Thoracic aorta (tissue), 2 donors: ENCODE measurements at places on chromosomes 6 and 20. TPM values are rescaled to one million over a fixed set of nuclear protein-coding genes. Genes with fewer than 3 reads are reported as not detected.

TRIM38 gene
- 19.5 TPM for total RNA-seq

ABRACL gene
- 21.8 TPM for total RNA-seq

DNMT3B gene
- total RNA-seq, result 0.81 TPM

HLA-DRA gene
- 244 TPM for total RNA-seq

ARG1 gene
- total RNA-seq, result 1.1 TPM

HLA-DQB1 gene
- total RNA-seq, result 11.1 TPM

DNA sequence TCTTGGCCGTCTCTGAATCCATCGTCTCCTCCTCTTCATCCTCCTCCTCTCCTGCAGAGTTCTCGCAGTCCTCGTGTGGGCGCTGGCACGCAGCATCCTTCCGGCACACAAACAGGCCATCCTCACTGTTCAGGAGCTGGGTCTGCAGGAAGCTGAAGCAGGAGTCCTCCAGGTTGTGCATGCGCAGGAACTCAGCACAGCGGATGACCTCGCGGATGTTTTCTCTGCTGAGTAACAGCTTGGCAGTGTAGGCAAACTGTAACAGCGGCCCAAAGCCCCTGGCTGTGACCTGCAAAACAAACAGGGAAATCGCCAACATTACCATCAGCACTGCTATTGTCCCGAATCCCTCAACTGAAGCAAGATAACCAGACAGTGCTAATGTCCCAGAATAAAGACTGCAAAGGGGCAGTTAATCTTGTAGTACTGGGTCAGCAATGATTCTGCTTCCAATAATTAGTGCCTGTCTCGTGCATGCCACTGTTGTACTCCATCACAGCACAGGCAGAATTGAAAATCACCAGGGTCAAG lies 57.4 kb downstream of the GJA10 start:
- H3K4me3 ChIP-seq, result no peak overlapping the region
- no peak overlapping the region for H3K27ac ChIP-seq
- H3K36me3 ChIP-seq, result no peaks in the 10 kb centered on the region
- no peaks in the 10 kb centered on the region for H3K4me1 ChIP-seq

DNA sequence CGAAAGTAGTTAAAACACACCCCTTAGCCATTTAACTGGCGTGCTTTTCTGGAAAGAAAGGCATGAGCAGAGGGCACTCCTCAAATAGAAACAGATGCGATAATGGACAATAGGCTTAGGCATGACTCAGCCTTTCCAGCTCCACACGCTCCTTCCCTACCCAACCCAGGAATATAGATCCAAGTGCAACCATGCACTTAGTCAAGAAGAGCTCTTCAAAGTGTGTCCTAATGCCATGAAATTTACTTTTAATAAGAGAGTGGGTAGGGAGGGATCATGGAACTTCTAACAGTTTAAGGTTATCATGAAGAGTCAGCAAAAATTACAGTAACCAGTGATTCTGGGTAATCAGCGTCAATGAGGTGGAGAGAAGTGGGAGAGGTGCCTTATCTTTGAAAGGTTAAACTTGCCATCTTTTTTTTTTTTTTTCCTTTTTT lies 2.4 kb upstream of the EFHC1 start:
- H3K27me3 ChIP-seq, result no peaks in the 10 kb centered on the region
- no peak overlapping the region for H3K4me3 ChIP-seq
- H3K27ac ChIP-seq, result peak overlapping the region; percentile 8
- peaks cover 30% of the 10 kb centered on the region for H3K4me1 ChIP-seq
- no peaks in the 10 kb centered on the region for H3K36me3 ChIP-seq
- DNase-seq, result no peak

- no peak overlapping the region for H3K4me3 ChIP-seq
- no peaks in the 10 kb centered on the region for H3K27me3 ChIP-seq
- no peaks in the 10 kb centered on the region for H3K4me1 ChIP-seq
- H3K36me3 ChIP-seq, result peaks cover 7% of the 10 kb centered on the region
- H3K27ac ChIP-seq, result no peak overlapping the region
Measured at GRCh38 chr20:16321291-16321690, 252.0 kb downstream of the KIF16B start.

GRCh38 chr20:22368235-22368634 lies 216.1 kb downstream of the FOXA2 start:
- H3K27me3 ChIP-seq, result no peaks in the 10 kb centered on the region
- H3K4me3 ChIP-seq, result no peak overlapping the region
- H3K4me1 ChIP-seq, result no peaks in the 10 kb centered on the region
- H3K36me3 ChIP-seq, result no peaks in the 10 kb centered on the region
- H3K27ac ChIP-seq, result no peak overlapping the region

DNA sequence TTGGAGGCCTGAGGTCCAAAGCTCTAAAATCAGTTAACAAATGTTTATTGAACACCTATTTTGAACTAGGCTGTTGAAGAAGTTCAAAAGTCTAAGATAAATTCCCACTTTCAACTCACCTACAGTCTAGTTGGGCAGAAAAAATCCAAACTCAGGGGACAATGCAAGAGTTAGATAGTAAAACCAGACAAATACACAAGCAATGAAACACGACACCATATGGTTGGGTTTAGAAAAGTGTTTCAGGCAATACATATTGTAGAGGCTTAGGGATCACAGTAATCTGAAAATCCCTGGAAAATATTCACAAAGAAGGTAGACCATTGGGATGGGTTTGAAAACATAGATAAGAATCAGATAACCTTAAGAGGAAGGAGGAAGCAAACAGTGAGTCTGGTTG lies 1.3 kb upstream of the CARMIL1 start:
- H3K27ac ChIP-seq, result no peak overlapping the region
- no peaks in the 10 kb centered on the region for H3K36me3 ChIP-seq
- no peak for DNase-seq
- peaks cover 43% of the 10 kb centered on the region for H3K4me1 ChIP-seq
- no peaks in the 10 kb centered on the region for H3K27me3 ChIP-seq

DNA sequence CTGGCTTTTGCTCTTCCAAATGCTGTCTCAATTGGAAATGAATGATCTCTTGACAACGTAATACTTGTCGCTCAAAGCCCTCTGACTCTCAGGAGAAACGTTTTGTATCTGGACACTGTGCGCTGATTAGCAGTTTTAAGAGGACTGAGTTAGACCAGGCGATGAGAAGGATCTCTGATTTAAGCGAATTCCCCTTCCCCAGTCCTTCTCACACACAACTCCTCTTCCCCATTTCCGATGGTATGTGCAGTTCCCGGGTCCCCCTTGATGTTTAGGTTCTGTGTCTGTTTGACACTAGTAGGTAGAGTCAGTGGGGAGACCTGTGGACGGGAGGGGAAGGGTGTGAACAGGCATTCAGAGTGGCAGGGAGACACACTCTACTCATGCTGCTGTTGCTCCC lies 2.5 kb downstream of the ZDHHC14 start:
- peak overlapping the region; percentile 88 for H3K4me3 ChIP-seq
- H3K4me1 ChIP-seq, result peaks cover 30% of the 10 kb centered on the region
- DNase-seq, result no peak
- no peaks in the 10 kb centered on the region for H3K27me3 ChIP-seq
- no peak overlapping the region for H3K27ac ChIP-seq

DNA sequence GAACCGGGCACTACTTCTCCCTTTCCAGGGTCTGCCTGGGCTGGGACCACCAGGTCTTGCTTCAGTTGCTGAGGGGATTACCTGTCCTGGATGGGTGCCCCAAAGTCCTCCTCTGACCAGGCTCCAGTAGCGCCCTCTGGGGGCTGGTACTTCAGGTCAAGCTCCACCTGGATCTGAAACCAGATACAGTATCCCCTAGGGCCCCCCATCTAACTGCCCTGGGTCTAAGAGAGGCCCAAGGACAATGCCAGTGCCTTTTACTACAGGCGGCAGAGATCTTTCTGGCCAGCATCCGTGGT lies 11.2 kb upstream of the SPAG4 start:
- no peaks in the 10 kb centered on the region for H3K36me3 ChIP-seq
- no peaks in the 10 kb centered on the region for H3K27me3 ChIP-seq
- H3K4me1 ChIP-seq, result peaks cover 13% of the 10 kb centered on the region
- no peak overlapping the region for H3K27ac ChIP-seq

- no peak overlapping the region for H3K27ac ChIP-seq
- no peak for DNase-seq
- no peaks in the 10 kb centered on the region for H3K36me3 ChIP-seq
- no peak overlapping the region for H3K4me3 ChIP-seq
- peaks cover 48% of the 10 kb centered on the region for H3K4me1 ChIP-seq
Measured at GRCh38 chr20:4087923-4088322, 72.6 kb upstream of the RNF24 start.

DNA sequence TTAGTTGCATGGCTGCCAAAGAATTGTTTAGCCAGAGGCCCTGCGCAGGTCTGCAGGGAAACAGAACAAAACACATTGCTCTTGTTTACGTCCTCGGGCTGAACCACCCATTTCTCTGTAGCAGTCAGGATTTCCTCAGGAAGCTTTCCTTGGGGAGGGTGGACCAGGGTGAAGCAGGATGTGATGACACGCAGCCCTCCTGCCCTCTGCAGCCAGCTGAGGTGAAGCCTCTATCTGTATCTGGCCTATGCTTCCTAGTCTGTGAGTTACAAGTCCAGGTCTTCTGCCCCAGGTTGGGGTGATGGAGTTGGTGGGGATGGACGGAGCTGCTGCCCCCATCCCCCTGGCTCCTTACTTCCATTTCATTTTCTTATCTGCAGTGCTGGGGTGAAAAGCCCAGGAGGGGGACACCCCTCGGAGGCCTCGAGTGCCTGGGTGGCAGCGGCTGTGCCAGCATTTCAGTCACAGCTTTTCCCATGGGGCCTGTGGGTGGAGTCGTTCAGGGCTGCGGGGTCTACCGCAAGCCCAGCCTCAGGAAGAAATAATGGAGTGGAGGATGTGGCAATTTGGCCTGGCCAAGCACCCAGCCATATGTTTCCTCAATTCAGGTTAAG lies 24.9 kb downstream of the SASH1 start:
- no peak for DNase-seq
- H3K4me3 ChIP-seq, result peak overlapping the region; percentile 32
- H3K27me3 ChIP-seq, result no peaks in the 10 kb centered on the region
- peak overlapping the region; percentile 50 for H3K27ac ChIP-seq

- H3K36me3 ChIP-seq, result no peaks in the 10 kb centered on the region
- no peaks in the 10 kb centered on the region for H3K27me3 ChIP-seq
- no peak overlapping the region for H3K4me3 ChIP-seq
- H3K27ac ChIP-seq, result no peak overlapping the region
- DNase-seq, result no peak
Measured at GRCh38 chr6:116136933-116137340, 11.0 kb upstream of the COL10A1 start.

- no peak overlapping the region for H3K27ac ChIP-seq
- no peak for DNase-seq
- no peaks in the 10 kb centered on the region for H3K36me3 ChIP-seq
- peaks cover 27% of the 10 kb centered on the region for H3K4me1 ChIP-seq
- H3K4me3 ChIP-seq, result no peak overlapping the region
Measured at GRCh38 chr20:19928328-19929011, 88.7 kb upstream of the NAA20 start.

- H3K27ac ChIP-seq, result no peak overlapping the region
- H3K27me3 ChIP-seq, result no peaks in the 10 kb centered on the region
- DNase-seq, result no peak
- H3K36me3 ChIP-seq, result peaks cover 2% of the 10 kb centered on the region
- no peak overlapping the region for H3K4me3 ChIP-seq
Measured at GRCh38 chr6:1719922-1720321, 110.2 kb downstream of the FOXC1 start.

DNA sequence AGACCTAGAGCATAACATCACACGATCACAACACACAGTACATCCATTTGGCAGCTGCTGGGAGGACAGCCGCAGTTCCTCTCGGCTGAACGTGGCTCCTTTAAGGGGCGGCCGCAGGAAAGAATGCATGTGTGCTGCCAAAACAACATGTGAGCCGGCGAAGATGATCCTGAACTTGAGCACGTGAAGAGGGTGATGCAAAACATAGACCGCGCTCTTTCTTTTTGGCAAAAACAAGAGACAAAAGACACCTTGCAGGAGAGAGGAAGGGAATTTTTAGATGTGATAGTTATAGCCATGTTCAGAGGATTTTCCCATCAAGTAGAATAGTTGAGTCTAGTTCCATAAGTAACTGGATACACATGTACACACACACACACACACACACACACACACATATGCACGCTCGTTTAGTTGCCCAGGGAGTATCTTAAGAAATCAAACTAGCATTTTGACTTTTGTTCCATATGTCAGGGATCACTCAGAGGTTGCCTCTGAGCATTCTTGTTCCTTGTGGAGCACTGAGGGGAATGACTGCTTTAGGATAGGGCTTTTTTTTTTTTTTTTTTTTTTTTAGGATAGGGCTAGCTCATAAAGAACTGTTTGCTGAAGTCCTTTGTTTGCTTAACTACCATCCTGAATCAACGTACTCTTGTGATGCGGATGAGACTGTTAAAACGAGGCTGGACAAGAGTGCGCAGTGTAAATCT lies 21.7 kb upstream of the RANBP9 start:
- no peaks in the 10 kb centered on the region for H3K36me3 ChIP-seq
- H3K27ac ChIP-seq, result no peak overlapping the region
- peak overlapping the region; percentile 36 for H3K4me3 ChIP-seq
- DNase-seq, result no peak
- no peaks in the 10 kb centered on the region for H3K27me3 ChIP-seq

DNA sequence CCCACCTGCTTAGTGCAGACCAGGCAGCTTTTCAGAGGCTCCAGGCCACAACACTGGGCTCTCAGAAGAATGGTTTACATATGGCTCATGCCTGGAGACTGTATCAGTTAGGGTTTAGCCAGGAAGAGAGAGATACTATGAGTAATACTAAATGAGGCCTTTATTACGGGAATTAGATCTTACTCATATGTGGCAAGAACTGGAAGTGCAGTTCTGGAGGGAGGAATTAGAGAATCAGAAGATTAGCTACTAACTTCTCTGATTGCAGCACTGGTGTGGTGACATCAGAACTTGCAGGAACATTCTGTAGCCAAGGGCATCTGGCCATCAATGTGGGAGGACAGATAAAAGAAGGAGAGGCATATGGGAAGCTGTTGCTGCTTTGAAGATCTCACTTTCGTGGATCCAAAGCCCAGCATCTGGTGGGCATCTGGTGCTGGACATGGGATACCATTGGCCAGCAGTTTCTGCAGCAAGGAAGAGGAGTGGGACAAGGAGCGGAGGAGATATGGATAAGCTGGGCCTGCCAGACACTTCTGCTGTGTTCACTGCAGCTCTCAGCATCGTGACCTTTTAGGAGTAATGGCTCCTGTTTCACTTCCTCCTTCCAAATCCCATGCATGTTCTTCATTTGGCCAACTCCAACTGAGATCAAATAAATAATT lies 248.5 kb downstream of the BTBD3 start:
- DNase-seq, result no peak
- H3K27me3 ChIP-seq, result no peaks in the 10 kb centered on the region
- no peaks in the 10 kb centered on the region for H3K36me3 ChIP-seq
- no peak overlapping the region for H3K27ac ChIP-seq
- no peak overlapping the region for H3K4me3 ChIP-seq
